EH (cell line): ENCODE measurements at places on chromosomes 2 and 18.
A peak's percentile ranks its signal among the peaks of the same experiment; 100 is the strongest.

- no peak for DNase-seq
Measured at GRCh38 chr2:121635371-121635770, 13.9 kb downstream of the CLASP1 start.

- no peak for DNase-seq
Measured at GRCh38 chr2:11990576-11990975, 244.1 kb downstream of the LPIN1 start.

DNA sequence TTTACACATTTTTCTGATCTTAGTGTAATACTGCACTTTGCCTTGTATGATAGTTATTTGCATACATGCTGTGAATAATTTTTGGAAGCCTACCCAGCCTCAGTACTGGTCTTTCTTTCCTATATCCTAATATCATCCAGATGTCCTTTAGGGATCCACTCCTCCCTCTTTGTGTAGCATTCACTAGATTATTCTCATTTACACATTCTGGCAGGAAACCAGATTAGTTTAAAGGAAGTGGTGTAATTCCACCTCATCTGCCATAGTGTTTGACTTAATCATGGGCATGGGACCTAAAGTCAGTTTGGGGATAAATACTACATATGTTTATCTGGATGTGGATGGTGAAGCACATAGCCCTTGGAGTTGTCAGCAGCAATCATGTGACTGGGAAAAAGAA, 444.9 kb upstream of the MAP2 start:
- DNase-seq, result no peak

GRCh38 chr2:127661072-127661649, 14.2 kb downstream of the LIMS2 start:
- peak; percentile 25 for DNase-seq

DNA sequence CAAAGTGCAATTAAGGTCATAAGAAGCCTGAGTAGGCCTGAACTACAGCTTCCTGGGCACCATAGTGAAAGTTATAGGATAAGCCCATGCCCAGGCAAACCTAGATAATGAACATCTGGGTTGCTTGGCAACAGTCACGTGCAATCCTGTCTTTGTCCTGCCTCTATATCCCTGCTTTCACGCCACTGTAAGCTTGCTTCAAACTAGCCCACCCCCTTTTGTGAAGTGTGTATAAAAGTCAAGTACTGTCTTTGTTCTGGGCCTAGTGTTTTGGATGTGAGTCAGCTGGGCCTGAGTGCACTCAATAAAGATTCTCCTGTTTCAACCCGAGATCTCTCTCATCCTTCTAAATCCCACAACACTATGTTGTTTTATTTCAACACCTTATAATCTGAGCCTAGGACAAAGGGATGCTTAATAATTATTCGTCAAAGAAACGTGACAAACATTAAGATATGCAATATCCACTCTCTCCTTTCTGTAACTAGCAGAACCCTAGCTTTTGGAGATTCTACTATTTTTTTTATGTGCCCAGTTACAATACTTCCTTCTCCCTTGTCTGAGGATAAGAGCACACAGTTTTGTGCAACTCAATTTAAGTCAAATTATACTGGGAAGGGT, 927.8 kb downstream of the SUCLG1 start:
- no peak for DNase-seq

DNA sequence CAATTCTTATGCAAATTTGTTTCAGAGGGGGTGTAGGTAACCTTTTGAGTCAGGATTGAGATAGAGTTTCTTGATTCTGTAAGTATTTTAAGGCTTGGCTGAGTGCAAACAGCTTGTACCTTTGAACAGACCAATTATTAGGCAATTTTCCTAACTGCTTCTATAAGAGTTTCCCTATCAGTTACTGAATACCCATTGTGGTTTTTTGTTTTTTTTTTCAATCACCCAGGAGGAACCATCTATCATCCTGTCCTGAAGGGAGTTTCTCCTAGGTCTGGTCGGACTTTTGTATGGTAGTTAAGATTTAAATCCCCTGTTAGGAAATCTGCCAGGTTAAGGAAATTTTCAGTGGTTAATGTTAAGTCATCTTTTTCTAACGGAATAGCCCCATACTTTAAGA, 319.4 kb upstream of the SLC39A10 start:
- DNase-seq, result no peak

GRCh38 chr2:85788603-85789002, 34.8 kb downstream of the ATOH8 start:
- DNase-seq, result no peak

DNA sequence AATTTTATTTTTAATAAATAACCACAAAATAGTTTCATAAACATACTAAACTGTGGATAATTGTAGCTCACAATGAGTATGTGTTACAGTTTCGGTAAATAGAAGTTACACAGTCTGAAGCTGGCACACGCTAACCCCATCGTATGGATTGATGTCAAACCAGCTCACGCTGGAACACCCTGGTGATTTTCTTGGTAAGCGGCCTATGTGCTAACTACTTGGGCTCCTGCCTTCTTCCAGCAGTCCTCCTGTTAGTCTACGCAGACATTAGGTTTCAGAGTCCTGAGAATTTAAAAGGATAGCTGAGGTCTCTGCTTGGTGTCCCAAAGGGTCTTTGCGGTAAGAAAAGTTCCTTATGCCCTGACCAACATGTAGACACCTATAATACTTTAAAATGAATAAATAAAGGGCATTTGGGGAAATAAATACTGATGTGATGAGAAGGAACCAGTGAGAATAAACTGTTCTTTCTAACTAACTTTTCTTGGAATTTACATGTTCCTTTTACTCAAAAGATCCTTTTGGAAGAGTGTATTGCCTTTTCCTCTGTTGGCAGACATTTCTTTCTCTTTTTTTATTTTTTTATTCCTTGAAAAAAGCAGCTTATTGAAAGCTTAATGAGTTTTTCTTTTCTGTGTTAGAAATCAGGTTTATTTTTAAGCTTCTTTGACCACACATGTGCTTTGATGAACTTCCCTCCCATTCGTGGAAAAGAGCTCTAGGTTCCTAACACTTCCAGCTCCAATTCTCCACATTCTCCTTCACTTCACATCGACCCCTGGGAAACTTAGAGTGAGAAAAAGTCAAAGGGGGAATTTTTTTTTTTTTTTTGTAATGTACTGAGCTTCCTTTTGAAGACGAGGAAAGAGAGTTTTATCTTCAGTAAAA, 322.2 kb downstream of the IRS1 start:
- DNase-seq, result no peak
